Stimulated activated CD8-positive, alpha-beta memory T cell treated with anti-CD3 and anti-CD28 coated beads, Interleukin-4, amount 100 ng/mL, for 4 hours (primary cell): ENCODE measurements at places on chromosomes 12 and 14.

DNA sequence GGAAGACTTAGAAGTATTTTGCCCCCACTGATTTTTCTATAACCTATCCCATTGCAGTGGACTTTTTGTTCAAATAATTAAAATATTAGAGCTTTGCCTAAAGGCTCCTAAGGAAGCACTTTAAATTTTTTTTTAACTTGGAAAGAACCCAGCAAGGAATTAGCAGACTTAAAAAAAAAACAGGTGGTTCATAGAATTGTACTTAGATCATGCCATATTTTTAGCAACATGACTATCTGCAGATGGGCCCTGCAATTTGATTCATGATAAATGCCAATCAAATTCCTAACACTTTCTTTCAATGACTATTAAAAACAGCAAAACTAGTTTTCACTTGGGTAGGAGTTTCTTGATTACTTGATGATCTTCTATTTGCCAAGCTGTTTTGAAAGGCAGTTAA, 11.5 kb downstream of the ADAMTS20 start:
- no peak for DNase-seq

- no peak for DNase-seq
These were observed 31.1 kb upstream of the STRAP start for GRCh38 chr12:15851045-15851620.

- no peak for DNase-seq
These were observed 193.1 kb upstream of the FAR2 start for GRCh38 chr12:28955931-28956330.

DNA sequence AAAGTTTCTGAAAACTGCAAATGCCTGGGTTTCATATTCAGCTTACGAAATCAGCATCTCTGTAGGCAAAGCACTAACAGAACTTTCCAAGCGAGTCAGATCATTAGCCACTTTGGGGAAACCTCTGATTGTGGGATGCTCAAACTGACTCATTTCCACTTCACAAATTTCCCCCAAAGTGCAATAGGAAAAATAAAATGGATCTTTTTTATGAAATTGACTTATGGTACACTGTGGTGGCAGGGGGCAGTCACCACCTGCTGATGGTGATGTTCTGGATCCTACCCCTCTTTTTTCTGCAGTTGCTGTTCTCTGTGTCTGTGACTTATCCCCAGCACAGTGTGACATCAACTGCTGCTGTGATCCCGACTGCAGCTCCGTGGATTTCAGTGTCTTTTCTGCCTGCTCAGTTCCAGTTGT, 5.6 kb downstream of the TCTN1 start:
- DNase-seq, result no peak

DNA sequence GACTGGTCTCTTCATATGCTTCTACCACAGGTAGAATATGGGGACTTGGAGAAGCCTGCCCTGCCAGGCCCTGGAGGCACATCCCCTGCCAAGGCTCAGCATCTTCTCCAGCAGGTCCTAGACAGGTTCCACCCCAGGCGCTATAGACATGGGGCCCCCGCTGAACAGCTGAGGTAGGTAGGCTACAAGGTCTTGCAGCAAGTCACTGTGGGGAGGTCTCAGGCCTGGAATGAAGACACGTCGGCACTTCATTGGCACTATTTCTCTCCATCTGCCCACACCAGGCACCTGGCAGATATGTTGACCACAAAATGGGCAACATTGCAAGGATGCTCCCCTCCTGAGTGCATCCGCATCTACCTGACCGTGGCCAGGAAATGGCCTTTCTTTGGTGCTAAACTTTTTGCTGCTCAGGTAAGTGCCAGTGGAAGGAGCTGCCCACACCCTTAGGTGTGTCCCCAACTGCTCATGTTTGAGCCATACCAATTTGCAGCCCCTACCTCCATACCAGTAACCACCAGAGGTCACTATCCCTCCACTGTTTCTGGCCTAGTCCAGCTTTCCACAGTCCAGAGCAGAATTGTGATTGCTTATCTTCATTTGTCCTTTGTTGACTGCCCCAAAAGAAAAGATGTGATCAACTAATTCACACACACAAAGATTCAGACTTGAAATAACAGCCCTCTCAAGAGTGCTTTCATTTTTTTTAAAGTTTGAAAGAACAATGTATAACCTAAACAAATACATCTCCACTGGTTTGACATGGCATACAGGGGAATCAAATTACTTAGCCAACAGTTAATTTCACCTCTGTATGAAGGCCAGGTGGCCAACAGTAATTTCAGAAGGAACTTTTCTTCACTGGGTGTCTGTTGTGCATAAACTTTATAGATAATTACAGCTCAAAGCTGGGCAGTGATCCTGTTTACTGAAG, 16.1 kb downstream of the PIGH start:
- DNase-seq, result no peak

- no peak for DNase-seq
These were observed 30.9 kb upstream of the WDR89 start for GRCh38 chr14:63672417-63673180.

GRCh38 chr14:39230416-39231035, 3.2 kb upstream of the MIA2 start:
- DNase-seq, result no peak

- no peak for DNase-seq
These were observed 11.5 kb downstream of the AK7 start for GRCh38 chr14:96403409-96403808.

- DNase-seq, result no peak
These were observed 10.1 kb downstream of the KRT71 start for GRCh38 chr12:52542785-52543318.

GRCh38 chr12:94208622-94208966, 60.2 kb downstream of the PLXNC1 start:
- DNase-seq, result no peak

GRCh38 chr12:101480849-101481248, 5.7 kb downstream of the SPIC start:
- no peak for DNase-seq

DNA sequence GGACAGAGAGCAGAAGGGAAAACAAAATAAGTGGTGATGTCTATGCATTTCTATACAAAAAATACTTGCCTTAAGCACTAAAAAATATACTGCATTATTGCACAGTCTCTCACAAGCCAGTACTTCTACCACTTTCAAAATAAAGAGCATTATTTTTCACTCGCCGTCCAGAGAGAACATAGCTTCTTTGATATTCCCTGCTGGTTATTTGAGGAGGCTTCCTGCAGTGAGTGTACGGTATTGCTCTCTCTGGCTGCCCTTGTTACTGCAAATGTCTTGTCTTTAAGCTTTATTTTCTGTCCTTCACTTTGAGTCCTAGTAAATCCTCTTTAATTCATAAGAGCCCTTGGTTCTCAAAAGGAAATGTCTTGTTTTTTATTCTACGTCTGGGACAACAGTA, 81.1 kb downstream of the EML1 start:
- no peak for DNase-seq

DNA sequence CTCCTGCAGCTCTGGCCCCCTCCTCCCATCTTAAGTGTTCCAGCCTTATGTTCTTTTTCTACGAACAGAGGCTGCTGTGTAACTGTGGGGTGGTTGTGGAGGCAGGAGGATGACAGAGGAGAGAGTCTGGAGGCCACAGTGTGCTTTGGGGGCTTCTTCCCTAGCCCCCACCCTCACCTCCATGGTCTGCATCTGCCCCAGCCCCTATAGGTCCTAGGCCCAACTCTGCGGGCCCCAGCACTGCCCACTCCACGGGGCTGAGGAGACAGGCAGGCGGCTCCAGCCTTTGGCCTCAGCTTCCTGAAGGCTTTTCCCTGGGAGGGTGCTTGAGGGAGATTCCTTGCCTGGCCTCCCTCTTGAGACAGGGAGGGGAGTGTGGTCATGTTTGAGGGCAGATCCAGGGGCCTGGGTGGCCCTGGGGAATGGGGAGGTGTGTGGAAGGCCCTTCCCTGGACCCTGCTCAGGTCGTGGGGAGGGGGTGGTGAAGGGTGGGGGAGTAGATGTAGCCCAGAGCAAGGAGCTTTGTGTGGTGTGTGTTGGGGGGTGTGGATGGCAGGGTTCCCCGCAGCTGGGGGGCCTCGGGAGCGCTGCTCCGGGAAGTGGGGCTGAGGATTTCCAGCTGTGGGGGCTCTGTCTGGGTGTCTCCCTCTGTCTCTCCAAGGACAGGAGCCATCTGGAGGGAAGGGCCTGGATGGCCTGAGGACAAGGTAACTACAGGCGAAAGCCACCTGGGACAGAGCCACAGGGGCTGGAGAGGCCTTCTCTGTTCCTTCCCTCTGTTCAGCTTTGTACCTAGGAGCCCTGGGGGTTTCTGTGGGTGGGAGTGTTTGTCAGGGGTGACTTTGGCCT, 1.1 kb downstream of the SMIM41 start:
- DNase-seq, result no peak

DNA sequence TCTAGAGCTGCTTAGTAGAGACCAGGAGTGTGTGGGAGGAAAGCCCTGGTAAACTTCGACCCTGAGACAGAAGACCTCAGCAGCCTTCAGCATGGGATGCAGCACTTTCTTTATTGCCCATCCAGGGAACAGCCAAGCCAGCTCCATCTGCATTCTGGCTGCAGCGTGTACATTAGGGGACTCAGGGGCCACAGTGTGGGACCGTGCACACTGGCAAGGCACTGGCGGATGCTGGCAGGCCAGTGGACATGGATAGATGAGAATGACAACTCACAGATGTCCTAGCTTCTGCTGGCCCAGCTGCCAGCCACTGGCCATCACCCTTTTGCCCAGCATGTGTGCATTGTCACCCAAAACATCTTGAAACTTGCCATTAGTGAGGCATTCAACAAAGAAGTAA, 12.5 kb downstream of the PLD4 start:
- DNase-seq, result no peak

DNA sequence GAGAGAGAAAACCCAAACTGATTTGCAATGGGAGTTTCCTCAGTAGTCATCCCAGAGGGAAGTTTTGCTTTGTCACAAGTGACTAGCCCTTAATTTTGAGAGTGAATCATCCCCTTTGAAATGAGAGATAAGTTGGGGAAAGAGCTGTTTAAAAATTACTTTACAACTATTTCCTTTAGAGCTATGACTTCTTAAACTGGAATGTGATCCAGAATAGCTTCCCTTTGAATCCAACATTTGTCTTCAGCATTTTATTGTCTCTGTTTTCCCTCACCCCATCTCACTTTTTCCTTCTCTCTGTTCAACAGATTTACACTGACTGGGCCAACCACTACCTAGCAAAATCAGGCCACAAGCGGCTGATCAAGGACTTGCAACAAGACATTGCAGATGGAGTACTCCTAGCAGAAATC, 109.3 kb downstream of the NAV3 start:
- DNase-seq, result no peak

GRCh38 chr12:74539765-74540526, 2.3 kb downstream of the ATXN7L3B start:
- DNase-seq, result no peak

DNA sequence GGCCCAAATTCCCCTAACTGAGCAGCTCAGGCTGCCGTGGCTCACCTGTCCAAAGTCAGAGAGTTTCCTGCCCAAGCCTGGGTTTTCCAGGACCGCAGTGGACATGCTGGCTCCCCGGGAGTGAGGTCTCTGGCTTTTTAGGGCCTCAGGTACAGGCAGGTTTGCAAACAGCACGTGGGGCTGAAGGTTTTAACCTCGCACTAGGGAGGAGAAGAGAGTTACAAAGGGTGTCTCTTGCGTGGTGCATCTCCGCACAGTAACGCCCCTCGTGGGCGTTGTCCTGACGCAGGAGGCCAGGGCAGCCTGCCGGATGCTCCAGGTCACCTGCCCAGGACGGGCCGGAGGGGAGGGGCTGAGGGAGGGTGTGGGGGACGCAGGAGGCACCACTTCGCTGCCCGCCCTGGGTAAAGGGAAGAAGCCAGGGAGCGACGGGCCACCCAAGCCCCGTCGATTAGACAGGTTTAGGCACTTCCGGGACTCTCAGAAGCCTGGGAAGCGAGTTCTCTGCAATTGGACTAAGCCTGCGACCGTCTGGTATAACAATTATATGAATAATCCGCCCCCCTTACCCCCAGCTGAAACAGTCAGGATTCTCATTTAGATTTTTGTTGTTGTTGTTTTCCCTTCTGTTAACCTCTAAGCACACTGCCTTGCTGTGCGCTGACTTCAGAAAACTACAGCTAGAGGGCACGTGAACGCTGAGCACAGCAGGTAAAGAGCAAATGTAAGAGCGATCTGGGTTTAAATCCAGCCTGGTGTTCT, at the start of gene PAH:
PAH (minus strand) TSS at position 219 of the 762 bp plus-strand sequence; CDS start at position 105, 114 bp downstream.
- DNase-seq, result no peak

GRCh38 chr12:49013428-49013827, 5.1 kb downstream of the PRKAG1 start:
- DNase-seq, result no peak

DNA sequence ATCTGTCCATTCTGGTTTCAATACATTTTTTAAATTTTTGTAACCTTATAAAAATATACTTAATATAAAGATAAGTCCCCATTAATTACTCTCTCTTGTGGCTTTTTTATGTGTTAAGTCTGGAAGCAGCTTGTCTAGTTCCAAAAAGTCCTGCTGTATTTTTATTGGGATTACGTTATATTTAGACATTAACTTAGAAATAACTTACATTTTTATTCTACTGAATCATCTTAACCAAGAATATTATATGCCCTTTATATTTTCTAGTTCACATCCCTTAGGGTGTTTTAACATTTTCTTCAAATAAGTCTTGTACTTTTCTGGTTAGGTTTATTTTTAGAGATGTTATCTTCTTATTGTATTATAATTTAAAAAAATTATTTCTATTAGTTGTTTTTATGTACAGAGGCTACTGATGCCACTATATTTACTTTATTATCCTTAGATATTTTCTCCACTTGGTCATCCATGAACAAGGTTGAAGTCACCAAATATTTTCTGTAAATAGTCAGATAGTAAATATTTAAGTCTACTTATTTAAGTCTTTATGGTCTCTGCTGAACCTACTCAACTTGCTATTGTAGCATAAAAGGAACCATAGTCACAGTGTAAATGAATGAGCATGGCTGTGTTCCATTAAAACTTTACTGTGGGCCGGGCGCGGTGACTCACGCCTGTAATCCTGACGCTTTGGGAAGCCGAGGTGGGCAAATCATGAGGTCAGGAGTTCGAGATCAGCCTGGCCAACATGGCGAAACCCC, 132.4 kb upstream of the NEDD1 start:
- no peak for DNase-seq

- no peak for DNase-seq
These were observed 56.2 kb upstream of the ARHGAP5 start for GRCh38 chr14:32020882-32021281.

DNA sequence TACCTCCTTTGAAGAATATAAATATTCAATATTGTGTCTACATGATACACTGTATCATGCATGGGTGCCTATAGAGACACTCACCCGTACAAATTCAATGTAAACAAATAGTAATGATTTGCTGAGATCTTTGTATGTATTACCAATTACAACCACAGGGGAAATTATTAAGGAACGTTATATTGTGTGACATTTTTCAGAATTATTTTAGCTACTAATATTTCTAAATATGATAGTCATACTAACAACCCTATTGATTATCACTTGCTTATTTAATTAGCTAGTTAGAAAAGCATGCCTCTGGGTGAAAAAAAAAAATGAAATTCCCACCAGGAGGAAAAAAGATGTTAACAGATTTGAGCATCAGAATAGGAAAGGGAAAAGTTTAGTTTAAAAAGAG, 2.1 kb downstream of the SOX5 start:
- DNase-seq, result no peak
